ENCODE measurements at places on chromosomes 3 and 15.

DNA sequence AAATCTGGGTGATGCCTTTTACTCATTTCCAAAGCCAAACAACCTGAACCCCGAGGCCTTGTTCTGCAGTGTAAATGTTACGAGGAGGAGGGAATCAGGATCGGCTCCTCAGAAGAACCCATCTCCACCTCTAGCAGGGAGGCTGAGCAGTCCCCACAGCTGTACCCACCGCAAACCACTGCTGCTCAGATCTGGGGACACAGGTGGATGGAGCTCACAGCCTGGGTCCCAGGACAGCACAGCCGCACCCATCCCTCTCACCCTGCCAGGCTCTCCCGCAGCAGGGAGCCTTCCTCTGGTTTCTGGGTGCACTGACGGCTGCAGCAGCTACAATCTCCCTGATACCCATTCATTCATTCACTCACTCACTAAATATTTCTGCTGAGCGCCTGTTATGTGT is 44.0 kb upstream of the CGNL1 start:
- DNase-seq = no peak

GRCh38 chr15:31974154-31974794 is 56.0 kb upstream of the CHRNA7 start:
- DNase-seq = no peak

DNA sequence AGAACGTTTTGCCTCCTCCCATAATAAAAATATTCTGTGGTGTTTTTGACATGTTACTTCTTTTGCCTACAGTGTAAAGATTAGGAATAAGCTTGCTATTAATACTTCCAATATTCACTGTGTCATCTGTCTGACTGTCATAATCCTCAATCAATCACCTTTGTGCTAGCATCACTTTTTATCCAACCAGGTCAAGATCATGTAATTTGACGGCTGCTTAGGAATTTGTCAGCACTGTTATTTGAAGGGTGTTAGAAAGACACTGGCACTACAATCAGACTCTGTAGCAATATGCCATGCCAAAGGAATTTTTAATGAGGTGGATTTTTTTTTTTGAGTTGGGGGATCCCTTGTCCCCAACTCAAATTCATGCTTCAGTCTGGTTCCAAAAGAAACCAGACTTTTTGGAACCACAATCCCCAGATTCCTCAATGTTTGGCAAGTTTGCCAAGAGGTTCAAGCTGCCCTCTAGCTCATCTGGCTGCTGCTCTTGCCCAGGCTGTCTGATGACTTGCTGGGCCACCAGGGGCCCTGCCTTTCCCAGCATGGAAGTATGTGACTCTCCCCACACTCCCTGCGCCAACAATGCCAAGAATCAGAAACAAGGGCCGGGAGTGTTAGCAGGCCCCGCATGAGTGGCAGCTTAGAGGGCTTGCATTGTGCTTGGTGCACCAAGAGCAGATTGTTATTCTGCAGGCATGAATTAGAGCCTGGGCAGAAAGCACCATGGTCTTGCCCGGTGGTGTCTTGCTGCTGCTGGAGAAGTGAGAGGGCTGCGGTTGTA is 58.6 kb upstream of the TSC22D2 start:
- DNase-seq = no peak

DNA sequence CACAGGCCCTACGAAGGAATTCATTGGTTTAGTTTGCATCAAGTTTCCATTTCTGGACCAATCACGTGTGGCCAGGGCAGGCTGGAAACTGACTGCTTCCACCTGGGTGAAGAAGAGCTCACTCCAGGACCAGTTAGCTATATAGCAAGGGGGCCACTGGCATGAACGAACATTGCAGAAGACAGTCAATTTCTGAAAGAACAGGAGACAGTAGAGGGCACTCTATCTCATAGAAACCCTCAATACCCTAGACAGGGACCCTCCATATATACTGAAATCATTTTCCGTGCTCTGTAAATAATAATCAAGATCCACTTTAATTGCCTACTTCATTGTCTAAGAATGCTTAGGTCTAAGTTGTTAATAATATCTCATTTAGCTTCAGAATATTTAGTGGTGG is 215.6 kb downstream of the CADPS start:
- DNase-seq = no peak

- DNase-seq = no peak
Observed at GRCh38 chr3:115578331-115578730, 45.0 kb upstream of the GAP43 start.

DNA sequence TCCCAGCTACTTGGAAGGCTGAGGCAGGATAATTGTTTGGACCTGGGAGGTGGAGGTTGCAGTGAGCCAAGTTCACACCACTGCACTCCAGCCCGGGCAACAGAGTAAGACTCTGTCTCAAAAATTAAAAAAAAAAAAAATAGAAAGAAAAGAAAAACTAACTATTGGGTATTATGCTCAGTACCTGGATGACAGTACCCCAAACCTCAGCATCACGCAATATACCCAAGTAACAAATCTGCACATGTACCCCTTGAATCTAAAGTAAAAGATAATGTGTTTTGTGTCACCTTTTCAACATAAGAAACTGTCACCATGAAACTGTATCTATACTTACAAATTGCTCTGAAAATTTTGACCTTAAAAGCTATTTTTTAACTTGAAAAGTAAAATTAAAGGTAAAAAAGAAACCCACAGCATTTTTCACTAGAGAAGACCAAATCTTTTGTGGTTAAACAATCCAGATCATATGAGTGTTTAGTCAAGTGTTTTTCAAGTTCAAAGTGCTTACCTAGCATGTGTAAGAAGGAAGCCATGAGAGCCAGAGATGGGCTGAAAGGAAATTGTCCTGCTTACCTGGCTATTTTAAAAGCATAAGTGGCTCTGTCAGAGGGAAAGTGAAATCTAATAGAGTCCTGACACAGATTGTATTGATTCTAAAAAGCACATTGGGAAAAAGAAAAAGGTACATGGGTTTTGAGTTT is 50.5 kb downstream of the MYO1E start:
- DNase-seq = no peak

GRCh38 chr3:49513494-49514124 is 40.7 kb upstream of the BSN start:
- no peak for DNase-seq

DNA sequence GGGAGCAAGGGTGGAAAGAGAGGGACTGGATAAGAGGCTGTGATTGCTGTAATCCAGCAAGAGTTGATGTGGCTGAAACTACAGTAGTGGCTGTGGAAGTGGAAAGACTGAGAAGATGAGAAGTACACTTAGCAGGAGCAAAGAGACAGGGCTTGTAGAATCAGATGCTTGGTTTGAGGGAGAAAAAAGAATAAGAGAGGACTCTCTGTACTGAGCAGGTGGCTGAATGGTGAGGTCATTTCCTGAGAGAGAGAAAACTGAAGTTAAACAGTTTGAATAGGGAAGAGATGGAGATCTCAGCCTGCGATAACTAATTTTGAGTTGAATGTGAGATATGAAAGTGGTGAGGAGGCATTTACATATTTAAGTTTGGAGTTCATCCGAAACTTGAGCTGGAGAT is 95.8 kb upstream of the SLC25A36 start:
- no peak for DNase-seq

DNA sequence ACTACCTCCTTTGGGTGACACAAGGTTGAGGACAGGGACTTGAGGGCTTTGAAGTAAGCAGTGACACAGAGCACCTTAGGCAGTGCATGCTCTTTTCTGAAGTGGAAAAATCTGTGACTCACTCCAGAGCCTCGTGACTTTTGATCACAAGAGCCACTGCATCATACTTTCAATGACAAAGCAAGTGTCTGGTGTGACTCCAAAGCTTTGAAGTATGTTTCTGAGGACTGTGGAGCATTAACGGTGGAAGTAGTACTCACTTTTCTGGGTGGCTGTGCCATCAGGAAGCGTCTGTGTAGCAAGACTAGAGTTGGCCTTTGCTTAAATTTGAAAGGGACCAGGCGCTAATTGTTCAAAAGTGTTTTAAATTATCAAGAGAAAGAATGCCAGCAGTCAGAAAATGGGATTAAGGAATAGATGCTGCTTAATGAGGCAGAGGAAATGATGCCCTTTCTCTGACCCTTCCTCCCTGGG is 210.7 kb upstream of the TRIM42 start:
- DNase-seq = no peak

DNA sequence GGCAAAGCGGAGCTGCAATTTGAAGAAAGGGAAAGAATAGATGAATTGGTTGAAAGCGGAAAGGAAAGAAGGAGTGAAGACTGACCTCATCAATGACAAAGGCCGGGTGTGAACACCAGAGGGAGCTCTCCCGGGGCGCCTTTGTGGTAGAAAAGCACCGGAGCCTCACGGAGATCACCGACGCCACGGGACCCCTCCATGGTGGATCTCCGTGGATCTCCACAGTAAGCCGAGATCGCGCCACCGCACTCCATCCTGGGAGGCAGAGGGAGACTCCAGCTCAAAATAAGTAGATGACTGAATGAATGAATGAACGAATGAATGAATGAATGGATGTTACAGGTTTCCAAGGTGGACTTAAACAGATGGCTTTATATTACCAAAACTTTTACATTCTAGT is 25.0 kb downstream of the GPR160 start:
- DNase-seq = no peak

All from CD4-positive, CD25-positive, alpha-beta regulatory T cell (primary cell).